ENCODE measurements at places on chromosomes 11 and 22.

GRCh38 chr11:57054817-57055216 is 66.1 kb downstream of the OR5AK2 start:
- H3K27me3 ChIP-seq = no peaks in the 10 kb centered on the region
- H3K36me3 ChIP-seq = no peaks in the 10 kb centered on the region
- no peaks in the 10 kb centered on the region for H3K4me1 ChIP-seq
- H3K27ac ChIP-seq = no peak overlapping the region

GRCh38 chr11:21511835-21512440 is 680.9 kb upstream of the ANO5 start:
- H3K27ac ChIP-seq = no peak overlapping the region
- no peaks in the 10 kb centered on the region for H3K4me1 ChIP-seq
- no peaks in the 10 kb centered on the region for H3K27me3 ChIP-seq

- no peaks in the 10 kb centered on the region for H3K27me3 ChIP-seq
- peaks cover 8% of the 10 kb centered on the region for H3K4me1 ChIP-seq
- H3K4me3 ChIP-seq = peak overlapping the region; percentile 95
- H3K36me3 ChIP-seq = peaks cover 9% of the 10 kb centered on the region
- no peak for DNase-seq
Measured at GRCh38 chr22:42078469-42079318, 806 bp upstream of the SMDT1 start.

DNA sequence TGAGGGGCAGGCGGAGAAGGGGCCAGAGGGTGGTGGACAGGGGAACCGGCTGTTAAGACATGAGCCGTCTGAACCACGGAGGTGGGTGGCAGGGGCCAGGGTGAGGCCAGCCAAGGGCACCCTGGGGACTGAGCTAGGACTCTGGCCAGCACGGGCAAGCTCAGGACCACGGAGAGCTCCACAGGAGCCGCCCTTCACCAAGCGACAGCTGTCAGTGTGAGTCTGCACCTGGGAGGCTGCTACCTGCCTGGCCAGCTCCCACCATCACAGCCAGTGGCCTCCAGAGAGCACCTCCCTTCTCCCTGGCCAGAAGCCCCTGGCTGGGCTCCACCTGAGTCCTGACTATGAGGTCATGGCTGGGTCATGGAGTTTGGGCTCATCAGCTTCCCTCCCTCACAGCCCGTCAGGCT is 21.6 kb downstream of the MGAT3 start:
- H3K4me1 ChIP-seq = peaks cover 14% of the 10 kb centered on the region
- peaks cover 65% of the 10 kb centered on the region for H3K27me3 ChIP-seq
- no peaks in the 10 kb centered on the region for H3K36me3 ChIP-seq
- no peak overlapping the region for H3K4me3 ChIP-seq
- DNase-seq = no peak
- H3K27ac ChIP-seq = no peak overlapping the region

DNA sequence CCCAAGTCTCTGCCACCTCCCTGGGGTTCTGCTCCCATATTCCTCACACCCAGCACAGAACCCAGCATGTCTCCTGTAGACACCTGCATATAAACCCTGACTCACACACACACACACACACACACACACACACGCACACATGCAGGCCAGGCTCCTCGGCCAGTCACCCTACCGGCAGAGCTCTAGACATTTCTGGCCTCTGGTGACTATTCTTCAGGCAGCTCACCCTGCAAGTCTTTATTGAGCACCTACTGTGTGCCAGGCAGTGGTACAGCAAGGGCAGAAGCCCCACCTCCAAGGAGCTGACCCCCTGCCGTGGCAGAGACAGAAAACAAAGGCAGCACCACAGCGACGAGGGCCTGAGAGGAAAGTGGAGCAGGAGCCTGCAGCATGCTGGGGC is 50.3 kb downstream of the CDKN1C start:
- peak; percentile 52 for DNase-seq
- no peak overlapping the region for H3K4me3 ChIP-seq
- H3K27me3 ChIP-seq = no peaks in the 10 kb centered on the region
